Effector CD8-positive, alpha-beta T cell (primary cell): ENCODE measurements at places on chromosomes 13 and 19.

- no peak for DNase-seq
Observed at GRCh38 chr13:68927387-68928026, 1180.1 kb upstream of the ATXN8OS start.

GRCh38 chr13:77510156-77510555 lies 25.4 kb upstream of the SCEL start:
- DNase-seq, result no peak

GRCh38 chr13:97660594-97661260 lies 226.8 kb downstream of the RAP2A start:
- DNase-seq, result no peak

- no peak for DNase-seq
Observed at GRCh38 chr13:75830842-75831241, 194.7 kb downstream of the LMO7 start.

DNA sequence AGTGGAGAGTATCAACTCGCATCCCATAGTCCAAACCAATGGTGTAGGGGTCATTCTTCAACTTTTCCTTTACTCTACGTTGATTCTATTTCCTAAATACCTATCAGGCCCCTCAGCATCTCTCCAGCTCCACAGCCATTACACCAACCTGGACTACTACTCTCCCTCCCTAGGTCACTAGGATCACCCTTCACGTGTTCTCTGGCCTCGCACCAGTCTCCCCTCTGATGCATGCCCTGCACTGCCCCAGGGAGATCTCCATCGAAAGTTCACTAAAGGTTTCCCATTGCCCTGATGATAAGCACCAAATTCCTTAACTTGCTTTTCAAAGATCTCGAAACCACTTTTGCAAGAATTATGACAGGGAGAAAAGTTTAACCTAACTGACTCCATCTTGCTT lies 421.5 kb downstream of the TSHZ3 start:
- DNase-seq, result no peak

DNA sequence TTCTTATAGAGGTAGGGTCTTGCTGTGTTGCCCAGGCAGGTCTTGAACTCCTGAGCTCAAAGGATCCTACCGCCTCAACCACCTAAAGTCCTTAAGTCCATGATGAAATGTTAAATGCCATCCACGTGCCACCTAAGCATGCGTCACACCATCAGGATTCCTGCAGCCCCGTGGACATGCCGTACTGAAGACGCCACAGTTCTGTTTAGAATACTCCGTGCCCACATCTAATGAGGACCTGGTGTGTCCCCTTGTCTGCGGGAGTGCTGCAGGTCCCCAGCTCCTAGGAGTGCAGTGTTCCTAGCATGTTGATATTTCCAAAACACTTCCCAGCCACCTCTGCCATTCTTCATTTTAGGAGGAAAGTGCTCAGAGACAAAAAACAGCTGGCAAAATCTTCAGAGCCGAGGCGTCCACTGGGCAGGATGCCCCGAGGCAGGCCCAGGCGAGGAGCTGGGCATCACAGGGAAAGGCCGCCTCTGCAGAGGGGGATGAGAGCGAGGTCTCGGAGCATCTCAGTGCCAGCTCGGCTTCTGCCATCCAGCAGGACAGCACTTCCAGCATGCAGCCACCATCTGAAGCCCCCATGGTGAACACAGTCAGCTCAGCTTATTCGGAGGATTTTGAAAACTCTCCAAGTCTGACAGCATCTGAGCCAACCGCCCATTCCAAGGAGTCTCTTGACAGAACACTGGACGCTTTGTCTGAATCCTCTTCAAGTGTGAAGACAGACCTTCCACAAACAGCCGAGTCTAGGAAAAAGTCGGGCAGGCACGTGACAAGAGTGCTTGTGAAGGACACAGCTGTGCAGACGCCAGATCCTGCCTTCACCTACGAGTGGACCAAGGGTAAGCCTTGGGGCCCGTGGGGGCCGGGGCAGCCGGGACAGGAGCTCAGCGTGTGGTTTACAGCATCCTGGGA lies 13.2 kb downstream of the C19orf44 start:
- DNase-seq, result no peak

- no peak for DNase-seq
Observed at GRCh38 chr19:38369584-38369983, 4.8 kb upstream of the PSMD8 start.

DNA sequence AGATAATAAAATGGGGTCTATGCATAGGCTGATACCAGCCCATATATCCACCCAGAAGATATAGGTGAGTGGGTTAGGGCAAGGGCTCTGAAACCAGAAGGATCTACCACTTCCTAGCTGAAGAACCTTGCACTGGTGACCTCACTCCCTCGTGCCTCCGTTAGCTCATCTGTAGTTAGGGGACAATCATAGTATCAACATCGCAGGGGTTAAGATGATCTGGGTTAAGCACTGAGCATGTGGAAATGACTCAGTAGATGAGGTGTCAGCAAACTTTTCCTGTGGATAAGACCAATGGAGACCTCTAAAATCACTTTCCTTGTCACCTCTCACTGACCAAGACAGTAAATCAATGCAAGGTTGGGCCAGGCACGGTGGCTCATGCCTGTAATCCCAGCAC lies 30.5 kb downstream of the TNFSF14 start:
- DNase-seq, result no peak

GRCh38 chr13:57666131-57666953 lies 34.8 kb downstream of the PCDH17 start:
- no peak for DNase-seq

DNA sequence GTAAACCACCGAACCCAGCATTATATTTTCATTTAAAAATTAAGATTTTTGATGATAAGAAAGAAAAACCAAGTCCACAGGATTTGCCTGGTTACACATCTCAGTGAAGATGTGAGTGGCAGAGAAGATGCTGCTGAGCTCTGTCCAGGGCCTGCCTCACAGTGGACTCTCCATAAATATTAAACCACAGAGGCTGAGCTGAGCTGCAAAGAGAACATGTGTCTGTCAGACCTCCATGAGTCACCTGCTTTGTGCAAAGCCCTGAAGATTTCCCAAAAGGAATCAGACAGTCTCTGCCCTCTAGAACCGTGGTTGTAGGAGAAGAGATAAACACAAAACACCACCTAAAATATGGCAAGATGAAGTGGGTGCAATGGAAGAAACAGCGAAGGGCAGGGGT lies 127.2 kb upstream of the TSC22D1 start:
- no peak for DNase-seq
